Lung microvascular endothelial cell (primary cell): ENCODE measurements at places on chromosomes 11 and 22. TPM values are rescaled to one million over a fixed set of nuclear protein-coding genes. Genes with fewer than 3 reads are reported as not detected.

ELF5 gene
- total RNA-seq, result not detected in 2 replicates

XNDC1N gene
- total RNA-seq, result 5.7 and 6.0 TPM in 2 replicates

CAPN1 gene
- total RNA-seq, result 60.9 and 80.2 TPM in 2 replicates

APOL4 gene
- total RNA-seq, result 2.0 and 5.0 TPM in 2 replicates

LINC01488 gene
- total RNA-seq, result under 0.01 TPM in 1 of 2 replicates, not detected in the other

APOBEC3H gene
- total RNA-seq, result 0.22 TPM in 1 of 2 replicates, not detected in the other

PRRG4 gene
- 0.22 and 2.6 TPM in 2 replicates for total RNA-seq

HTR3B gene
- total RNA-seq, result not detected in 2 replicates

TPBGL gene
- total RNA-seq, result not detected in 2 replicates
